DMS79 treated with DMSO at 0.1 percent for 48 hours (cell line): ENCODE measurements at places on chromosomes 5 and 9.
A peak's percentile ranks its signal among the peaks of the same experiment; 100 is the strongest.

- no peak for DNase-seq
These were observed 150.1 kb upstream of the NTRK2 start for GRCh38 chr9:84519413-84519812.

DNA sequence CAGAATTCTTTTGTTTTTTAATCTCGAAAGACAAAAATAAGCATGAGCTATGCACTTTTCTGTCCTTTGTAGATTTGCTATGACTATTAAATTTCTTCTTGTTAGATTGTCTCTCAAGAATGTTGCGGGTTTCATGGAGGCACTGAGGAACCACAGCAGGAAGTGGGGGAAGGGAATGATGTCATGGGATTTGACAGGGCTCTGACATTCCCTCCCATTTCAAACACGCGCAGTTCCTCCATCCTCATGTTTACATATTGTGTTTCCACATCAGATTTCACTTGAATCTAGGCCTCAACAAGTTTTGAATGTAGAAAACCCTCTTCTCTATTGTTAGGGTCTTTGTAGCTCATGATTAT is 154.8 kb downstream of the PALM2AKAP2 start:
- no peak for DNase-seq

DNA sequence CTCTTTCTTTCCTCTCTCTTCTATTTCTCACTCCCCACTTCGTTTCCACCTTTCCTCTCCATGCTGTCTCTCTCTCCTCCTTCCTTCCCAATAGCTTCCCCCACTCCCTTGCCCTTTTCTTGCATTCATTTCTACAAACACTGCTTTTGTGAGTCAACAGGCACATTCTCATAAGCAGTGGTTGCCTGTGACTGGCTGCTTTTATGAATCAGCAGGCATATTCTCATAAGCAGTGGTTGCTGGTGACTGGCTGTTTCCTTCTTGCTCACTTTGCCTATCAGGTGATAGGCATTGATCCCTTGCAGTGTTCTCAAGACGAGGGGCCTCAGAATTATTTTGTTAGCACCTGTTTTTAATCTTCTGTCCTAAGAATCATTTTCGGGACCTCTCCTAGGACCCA is 116.1 kb upstream of the ACTBL2 start:
- no peak for DNase-seq

GRCh38 chr5:112208699-112209615 is 210.1 kb downstream of the EPB41L4A start:
- peak; percentile 55 for DNase-seq

DNA sequence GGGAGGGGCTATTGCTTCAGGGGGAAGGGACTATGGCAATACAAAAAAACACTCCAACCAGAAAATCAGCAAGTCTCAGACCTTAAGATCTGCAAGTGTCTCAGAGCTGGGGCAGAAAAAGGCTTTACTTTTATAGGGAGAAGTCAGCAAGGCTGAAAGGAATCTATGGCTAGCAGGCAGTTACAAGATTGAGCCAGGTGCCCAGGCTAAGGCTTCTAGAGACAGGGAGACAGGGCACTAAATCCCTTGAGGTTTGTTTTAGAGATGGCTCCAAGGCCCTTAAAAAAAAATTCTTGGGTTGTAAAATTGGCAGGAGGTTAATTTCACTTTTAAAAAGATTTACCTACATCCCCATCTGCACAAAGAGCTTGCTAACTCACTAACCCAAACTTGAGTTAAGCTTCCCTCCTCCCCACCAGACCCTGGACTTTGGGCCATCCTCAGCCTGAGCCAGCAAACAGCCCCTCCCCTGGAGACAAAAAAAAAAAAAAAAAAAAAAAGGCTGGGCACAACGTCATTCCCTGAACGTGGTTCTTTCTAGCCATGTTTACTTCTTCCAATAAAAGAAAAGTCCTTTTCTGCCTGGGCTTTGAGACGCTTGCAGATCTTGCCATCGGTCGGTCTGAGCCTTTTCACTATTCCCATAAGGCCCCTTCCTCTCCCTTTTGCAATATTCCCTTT is 17.9 kb downstream of the NIPAL4 start:
- no peak for DNase-seq

DNA sequence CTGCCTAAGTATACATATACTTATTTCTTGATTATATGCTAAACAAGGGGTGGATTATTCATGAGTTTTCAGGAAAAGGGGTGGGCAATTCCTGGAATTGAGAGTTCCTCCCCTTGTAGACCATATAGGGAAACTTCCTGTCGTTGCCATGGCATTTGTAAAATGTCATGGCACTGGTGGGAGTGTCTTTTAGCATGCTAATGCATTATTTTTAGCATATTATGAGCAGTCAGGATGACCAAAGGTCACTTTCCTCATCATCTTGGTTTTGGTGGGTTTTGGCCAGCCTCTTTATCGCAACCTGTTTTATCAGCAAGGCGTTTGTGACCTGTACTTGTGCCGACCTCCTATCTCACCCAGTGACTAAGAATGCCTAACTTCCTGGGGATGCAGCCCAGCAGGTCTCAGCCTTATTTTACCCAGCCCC is 80.9 kb downstream of the ALDH7A1 start:
- DNase-seq, result no peak

DNA sequence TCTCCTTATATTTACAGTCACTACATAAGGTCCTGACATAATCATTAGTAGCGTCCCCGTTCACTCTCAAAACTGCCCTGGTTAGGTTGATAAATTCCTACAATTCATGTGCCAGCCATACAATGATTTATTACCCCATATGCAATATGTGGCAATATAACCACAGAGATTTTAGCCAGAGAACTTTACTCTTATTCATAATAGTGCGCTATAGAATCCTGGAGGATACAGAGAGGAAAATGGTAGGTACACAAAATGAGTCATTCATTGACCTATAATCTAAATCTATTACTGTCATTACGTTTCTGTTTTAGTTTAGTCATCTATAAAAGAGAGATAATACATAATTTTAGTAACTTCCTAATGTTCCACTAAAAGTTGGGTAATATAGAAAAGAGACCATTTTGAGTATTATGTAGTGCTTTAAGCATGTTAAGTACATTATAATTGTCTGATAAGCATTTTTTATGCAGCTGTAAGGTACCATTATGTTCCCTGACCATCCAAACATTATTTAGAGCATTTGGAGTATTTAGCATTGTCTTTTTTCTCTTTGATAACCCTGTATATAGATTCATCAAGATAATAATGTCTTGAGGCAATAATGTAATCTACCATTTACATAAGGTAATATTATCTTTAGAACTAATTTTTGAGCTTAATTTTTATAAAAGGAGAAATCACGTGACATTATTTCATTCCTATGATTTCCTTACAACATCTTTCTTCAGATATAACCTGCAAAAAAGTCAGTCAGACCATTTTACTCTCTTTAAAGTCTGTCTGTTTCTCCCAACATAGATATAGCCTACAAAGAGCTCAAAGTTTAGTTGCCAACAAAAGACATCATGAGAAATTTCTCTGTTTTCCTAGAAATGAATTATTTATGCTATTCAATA is 655.5 kb upstream of the ZNF608 start:
- DNase-seq, result no peak

GRCh38 chr9:14661421-14662059 is 31.7 kb downstream of the ZDHHC21 start:
- peak; percentile 51 for DNase-seq

GRCh38 chr5:82151662-82152061 is 126.5 kb downstream of the RPS23 start:
- no peak for DNase-seq

- DNase-seq, result peak; percentile 55
These were observed 162.2 kb upstream of the STK32A start for GRCh38 chr5:147072622-147073021.

DNA sequence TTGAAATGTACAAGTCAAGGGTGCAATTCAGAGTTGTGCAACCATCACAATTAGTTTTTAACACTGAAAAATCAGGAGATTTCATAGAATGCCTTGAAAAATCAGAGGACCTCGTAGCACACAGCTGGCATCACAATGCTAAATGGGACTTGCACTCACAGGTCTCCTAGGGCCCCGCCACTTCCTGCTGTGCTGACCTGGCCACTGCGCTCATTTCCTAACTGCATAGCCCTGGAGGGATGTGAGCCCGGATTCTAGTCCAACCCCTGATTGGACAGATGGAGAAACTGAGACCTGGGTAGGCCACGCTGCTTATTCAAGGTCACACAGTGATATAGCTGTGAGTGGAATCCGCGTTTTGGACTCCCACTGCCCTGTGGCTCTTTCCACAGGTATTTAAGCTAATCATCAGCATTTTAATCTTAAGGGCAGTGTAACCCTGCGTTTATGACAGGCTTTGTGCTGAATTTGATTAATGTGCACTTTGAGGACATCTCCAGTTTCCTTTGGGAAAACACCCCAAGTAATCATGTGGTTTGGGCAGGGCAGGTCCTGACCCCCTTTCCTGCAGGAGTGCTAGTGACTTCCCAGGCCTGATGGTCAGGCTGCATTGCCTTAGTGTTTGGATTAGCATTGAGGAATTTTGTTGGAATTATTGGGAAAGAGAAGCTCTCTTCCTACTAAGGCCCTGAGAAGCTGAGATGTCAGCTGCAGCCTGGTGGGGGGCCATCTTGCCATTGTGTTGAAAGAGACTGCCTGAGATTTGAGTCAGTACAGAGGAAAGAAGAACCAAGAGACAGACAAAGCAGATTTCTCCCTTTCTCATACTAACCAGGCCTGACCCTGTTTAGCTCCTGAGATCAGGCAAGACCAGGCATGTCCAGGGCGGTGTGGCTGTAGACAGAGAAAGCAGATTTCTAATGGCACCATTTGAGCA is 36.2 kb downstream of the STC2 start:
- no peak for DNase-seq

GRCh38 chr9:131198041-131198715 is 72.8 kb downstream of the NUP214 start:
- DNase-seq, result peak; percentile 74

DNA sequence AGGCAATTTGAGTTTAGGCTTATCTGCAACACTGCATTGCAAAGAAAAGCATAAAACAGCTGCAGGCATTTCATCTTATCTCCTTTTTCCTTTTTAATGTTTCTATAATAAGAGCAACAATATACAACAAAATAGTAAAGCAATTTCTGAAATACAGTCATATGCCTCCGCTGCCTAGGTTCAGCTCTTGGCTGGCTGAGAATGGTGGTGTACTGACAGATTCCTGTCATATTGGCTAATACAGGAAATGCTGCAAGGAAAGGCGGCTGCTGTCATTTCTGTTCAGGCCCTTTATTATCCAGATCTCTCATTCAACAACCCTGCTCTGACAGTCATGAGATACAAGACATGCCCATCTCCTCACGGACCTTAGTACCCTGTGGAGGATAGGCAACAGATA is 677.0 kb downstream of the TAF11L14 start:
- DNase-seq, result no peak

- DNase-seq, result no peak
These were observed 97.6 kb downstream of the PAX5 start for GRCh38 chr9:36936498-36936831.

- DNase-seq, result no peak
These were observed 409.9 kb upstream of the ADAMTS16 start for GRCh38 chr5:4730279-4730678.

GRCh38 chr9:32339424-32339823 is 45.0 kb upstream of the ACO1 start:
- DNase-seq, result no peak

GRCh38 chr5:57276353-57276752 is 102.5 kb downstream of the GPBP1 start:
- DNase-seq, result no peak

DNA sequence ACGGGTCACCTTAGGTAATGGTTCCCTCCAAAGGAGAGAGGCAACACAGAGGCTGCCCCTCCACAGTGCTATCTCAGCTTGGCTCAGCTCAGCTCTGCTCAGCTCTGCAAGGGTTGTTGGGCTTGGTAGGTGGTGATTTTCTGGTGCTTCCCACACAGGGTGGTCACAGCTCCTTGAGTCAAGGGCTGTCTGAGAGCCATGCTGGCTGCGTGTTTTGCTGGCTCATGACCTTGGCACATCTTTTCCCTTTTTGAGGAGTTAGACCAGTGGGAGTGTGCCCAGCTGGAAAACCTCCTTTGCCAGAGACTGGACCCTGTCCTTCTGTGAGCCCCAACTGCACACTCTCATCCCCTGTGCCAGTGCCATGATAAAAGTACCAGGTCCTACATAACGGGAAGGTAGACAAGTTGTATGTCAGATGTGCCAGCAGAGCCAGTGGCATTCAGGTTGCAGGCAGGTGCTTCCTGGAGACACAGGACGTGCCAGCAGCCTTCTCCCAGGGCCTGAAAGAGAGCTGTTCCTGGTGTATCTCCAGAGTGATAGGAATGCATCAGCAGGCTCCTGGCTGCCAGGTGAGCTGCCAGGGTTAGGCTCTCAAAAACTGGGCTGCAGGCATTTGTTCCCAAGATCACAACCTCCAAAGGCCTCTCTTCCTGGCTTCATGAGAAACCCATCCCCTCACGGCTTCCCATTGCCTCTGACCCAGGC is 118.6 kb upstream of the CXCL14 start:
- no peak for DNase-seq

DNA sequence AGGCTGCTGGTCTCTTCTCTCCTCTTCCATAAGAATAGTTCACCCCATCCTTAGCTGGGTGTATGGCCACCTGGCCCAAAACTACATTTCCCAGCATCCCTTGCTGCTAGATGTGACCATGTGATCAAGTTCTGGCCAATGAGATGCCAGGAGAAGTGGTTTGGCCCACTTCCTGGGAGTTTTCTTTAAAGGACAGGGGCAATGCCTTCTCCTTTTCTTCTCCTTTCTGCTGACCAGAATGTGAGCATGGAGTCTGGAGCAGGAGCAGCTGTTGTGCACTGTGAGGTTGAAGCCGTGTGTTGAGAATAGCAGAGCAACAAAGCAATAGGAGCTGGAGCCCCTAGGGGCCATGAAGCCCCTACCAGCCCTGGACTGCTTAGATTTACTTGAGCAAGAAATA is 36.8 kb downstream of the C9orf50 start:
- no peak for DNase-seq

- no peak for DNase-seq
These were observed 2.3 kb upstream of the HK3 start for GRCh38 chr5:176901260-176902101.

- DNase-seq, result peak; percentile 91
These were observed 71.4 kb upstream of the COL5A1 start for GRCh38 chr9:134570151-134570621.

GRCh38 chr9:117936185-117937130 is 232.3 kb downstream of the TLR4 start:
- DNase-seq, result no peak

- no peak for DNase-seq
These were observed 55.5 kb downstream of the MINAR2 start for GRCh38 chr5:129803403-129803802.

DNA sequence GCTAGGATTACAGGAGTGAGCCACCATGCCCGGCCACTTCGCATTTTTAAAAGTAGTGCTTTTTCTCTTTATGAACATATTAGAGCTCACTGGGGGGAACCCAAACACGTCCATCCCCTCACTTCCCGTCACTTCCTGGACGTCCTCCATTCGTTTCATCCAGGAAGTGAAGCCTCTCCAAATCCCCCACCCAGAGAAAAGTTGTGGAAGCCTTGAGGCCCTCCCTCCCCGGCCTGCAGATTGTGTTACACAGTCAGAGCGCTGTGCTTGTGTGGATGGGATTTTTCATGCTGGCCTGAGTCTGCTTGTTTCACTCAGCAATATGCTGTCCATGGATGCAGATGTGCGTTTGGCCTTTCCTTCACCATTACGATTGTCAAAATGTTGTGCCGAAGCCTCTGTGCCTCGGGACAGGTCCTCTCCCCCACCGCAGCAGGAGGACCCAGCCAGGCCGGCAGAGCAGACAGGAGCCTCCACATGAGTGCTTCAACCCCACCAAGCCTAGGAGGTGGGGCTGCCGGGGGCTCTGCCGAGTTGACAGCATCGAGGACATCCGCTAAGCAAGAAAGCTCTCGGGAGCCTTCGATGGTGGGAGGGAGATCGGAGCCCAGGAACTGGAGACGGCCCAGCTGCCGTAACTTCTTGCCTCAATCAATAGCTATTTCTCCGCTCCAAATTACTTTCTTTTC is 121.6 kb upstream of the PPP1R26 start:
- no peak for DNase-seq
